WTC11 (cell line): ENCODE measurements at places on chromosomes 2 and 18. TPM values are rescaled to one million over a fixed set of nuclear protein-coding genes. Genes with fewer than 3 reads are reported as not detected.

DNA sequence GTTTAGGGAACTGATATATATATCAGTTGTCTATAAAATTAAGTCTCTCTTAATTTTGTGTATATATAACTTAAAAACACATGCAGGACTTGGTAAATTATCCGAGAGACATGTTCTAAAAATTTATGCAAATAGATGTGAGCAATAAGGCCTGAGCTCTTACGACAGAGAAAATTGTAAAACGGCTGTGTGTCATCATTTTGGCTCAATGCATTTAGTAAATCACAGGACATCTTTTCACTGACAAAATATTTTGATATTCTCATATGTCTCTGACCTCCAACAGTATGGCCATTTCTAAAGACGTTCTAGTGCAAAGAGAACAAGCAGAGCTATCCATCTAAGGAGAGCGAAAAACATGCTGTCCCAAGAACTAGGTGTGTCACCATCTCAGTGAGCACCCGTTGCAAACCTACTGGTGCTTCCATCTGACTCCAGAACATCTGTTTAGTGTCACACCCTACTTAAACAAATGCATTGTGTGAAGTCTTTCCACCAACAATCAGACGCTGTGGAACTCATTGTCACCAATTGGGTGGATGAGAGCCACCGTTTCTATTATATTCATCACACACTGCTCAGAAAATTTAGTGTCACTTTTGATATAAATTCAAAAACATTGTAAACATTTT lies 108.0 kb downstream of the ARHGAP15 start:
- no peak for DNase-seq

- no peak for DNase-seq
Measured at GRCh38 chr2:231367178-231367577, 28.3 kb upstream of the B3GNT7 start.

DNA sequence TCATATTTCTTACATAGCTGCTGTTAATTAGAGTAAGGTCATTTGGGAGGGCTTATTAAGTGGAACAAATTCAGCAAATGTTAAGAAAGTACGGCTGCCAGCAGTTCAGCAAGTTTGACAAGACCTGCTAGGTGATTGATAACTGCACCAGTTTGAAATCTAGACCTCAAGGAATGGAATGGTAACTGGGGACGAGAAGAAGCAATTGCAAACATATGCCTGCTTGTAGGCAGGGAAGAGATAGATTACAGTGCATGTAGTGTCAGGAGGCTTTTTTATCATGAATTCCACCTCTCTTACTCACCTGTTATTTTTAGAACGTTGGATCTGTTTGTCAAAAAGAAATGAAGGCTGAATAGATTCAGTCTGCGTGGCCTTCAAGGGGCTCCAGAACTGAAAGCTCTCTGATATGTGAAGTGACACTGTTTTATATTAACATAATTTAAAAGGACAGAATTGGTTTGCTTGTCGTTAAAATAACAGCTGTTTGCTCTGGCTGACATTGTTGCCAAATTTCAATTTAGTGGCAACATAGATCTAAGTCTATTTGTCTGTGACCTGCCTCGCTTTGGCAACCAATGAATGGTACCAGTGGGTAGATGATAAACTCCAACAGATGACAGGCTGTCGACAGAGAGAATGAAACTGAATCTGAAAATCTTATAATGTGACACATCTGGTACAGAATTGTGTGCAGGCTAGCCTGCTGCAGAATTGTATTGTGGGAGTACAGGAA lies 199.3 kb downstream of the ZNF407 start:
- DNase-seq = no peak

DNA sequence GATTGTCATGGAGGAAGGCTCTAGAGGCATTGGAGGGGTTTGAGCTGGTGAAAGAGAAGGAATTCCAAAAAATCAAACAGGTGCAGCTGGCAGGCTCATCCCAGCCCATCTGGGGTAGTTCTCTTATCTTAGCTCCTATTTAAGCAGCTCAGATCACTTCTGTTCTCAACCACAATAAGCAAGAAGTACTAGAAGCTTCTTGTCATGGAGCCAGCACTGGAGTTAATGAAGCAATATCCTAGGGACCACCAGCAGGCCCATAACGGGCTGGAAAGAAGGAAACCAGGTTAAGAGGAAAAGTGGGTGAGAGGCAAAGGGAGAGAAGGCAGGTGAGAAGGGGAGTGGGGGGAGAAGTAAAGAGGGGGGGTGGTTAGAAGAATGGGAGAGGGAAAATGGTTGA lies 100.7 kb upstream of the ZFP36L2 start:
- DNase-seq = no peak

GRCh38 chr2:58973811-58974281 lies 732.7 kb upstream of the FANCL start:
- DNase-seq = peak; percentile 65

DNA sequence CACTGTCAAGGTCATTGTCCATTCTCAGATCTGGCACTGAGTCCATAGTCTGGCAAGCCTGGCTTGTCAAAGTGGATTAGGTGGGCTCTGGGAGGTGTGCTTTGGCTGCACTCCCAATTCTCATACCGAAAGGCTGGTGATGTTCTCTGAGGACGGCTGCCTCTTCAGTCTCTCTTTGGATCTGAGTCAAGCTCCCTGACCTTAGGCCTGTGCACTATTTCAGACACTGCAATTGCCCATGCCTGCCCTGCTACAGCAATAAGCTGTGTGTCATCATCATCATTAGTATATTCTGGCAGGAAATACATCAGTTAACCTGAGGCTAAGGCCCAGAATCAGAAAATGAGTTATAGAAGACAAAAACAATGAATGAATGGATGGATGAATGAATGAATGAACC lies 1.6 kb upstream of the SLC5A7 start:
- no peak for DNase-seq

DNA sequence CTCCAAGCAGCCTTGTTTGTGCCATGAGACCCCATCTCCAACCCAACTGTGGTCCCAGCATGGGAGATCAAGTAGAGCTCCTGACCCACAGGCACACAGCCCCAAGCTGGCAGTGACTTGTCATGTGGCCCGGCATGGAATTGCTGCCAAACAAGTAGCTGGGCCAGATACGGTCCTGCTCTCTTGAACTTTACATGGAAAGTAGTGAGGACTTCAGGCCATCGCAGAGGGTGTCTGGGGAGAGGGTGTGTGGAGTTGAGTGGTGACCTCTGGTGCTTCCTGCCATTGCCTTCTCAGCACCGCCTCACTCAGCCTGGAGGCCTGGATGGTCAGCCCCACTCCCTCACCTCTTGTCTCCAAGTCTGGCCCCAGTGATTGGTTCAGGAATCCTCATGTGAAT lies 10.9 kb upstream of the SLC4A3 start:
- DNase-seq = no peak

GRCh38 chr18:48993586-48993985 lies 42.8 kb upstream of the SMAD7 start:
- DNase-seq = no peak

GRCh38 chr2:20532634-20533437 lies 86.0 kb downstream of the RHOB start:
- DNase-seq = no peak

GRCh38 chr2:231163011-231163410 lies 35.4 kb upstream of the ARMC9 start:
- DNase-seq = no peak

- DNase-seq = no peak
Measured at GRCh38 chr2:240507060-240507777, 50.6 kb downstream of the ANKMY1 start.

DNA sequence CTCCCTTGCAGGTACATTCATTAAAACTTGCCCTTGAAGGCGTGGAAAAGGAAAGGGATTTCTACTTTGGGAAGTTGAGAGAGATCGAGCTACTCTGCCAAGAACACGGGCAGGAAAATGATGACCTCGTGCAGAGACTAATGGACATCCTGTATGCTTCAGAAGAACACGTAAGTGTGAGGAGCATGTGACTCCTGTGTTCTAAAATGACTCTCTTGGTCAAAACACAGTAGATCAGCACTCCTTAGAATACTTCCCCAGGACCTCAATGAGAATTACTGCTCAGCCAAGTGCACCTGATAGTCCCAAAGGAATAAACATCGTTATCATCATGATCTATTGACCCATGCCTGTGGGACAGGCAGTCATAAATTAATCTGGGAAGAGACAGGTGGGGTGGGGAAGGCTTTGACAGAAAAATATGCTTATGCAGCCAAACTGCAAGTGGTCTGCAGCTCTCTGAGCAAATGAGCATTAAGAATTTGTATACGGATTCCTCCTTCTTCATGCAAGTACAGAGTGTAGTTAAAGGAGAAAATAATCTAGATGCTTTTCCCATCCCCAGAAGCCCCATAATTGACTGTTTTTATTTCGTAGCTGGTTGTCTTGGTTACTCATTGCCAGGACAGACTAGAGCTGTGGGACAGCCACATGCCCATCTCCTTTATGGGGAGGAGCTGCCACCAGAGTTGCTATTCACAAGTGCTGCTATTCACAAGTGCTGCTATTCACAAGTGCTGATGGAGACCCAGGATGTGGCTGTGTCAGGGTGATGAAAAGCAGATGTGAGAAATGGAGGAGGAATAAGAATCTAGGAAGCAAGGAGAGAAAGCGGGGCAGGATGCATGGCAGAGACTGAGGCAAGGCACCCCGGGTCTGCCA lies 91.0 kb downstream of the MAPRE2 start:
- DNase-seq = no peak

- no peak for DNase-seq
Measured at GRCh38 chr2:108905906-108906305, 83.1 kb downstream of the EDAR start.

DNA sequence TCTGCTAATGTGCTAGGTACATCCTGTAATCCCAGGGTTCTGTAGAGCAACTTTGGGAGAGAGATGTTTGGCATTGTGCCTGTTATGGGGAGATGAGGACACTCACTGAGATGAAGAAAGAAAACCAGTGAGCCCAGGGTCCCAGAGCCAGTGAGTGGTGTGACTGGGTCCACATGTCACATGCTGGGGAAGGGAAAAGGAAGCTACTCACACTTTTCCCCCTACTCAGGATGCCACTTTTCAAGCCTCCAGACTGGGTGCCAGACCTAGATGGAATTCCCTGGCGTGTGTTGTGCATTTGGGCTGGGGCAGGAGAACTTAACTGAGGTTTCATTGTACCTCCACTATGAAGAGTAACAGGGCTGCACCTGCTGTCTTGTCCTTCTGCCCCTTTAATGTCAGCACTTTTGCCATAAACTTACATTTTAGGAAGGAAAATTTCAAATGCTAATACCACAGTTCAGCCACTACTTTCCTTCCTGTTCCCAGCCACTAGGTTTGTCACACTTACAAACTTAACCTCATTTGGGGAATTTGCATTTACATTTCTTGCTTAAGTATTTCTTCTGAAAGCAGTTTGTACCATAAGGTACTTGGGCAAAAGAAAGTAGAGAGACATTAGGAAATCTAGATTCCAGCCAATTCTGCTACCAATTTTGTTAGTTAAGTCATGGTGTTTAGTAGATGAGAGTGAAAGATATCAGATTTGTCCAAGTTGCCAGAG lies 10.2 kb downstream of the INSIG2 start:
- no peak for DNase-seq

- DNase-seq = no peak
Measured at GRCh38 chr18:4450065-4450658, 4.9 kb downstream of the DLGAP1 start.

DNA sequence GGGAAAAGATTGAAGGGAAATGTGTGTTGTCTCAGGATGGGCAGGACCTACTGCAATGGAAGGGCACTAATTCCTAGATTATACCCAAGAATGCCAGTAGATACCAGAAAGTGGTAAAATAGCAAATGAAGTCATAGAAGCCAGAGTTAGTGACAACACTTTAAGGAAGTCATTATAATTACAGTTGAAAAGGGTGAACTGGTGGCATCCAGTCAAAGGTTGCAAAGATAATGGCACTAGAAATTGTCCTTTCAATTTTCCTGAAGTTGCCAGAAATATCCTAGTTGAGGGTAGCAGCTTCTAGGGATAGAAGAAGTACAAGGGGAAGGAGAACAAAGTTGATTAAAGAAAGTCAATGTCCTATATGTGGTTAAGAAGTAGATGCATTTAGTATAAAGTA lies 68.8 kb upstream of the GLS start:
- DNase-seq = no peak

GRCh38 chr2:154688373-154688772 lies 10.1 kb upstream of the KCNJ3 start:
- no peak for DNase-seq

GRCh38 chr2:99701503-99701902 lies 211.7 kb upstream of the REV1 start:
- no peak for DNase-seq

DNA sequence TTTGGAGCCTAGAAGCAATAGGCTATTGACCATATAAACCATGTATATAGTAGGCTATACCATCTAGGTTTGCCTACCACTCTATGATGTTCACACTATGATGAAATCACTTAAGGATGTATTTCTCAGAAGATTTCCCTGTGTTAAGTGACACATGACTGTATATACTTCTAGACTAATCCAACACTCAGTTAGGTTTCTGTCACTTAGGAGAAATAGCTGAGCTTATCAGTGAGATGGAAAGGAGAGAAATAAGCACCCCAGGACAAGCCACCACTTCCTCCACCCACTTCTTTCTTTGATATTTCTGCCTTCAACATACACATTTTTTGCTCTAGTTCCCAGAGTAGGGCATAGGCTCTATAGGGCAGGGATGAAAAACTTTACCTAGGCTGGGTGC lies 7.8 kb downstream of the PECR start:
- DNase-seq = no peak

DNA sequence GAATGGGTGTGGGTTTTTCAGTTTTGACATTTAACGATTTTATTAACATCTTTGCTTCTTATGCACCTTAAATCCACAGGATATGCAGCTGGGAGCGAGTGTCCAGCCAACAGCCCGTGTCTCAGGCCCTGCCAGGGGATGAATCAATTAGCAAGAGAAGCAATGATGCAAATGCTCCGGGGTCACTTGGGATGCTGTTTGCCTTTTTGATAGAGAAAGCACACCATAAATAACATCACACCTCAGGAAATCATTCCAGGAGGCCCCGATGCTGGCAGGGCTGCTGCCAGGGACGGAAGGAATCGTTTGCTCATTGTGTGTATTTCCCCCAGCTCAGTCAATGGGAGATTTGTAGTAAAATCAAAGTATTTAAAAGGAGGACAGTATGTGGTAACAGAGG lies 394.0 kb upstream of the HNRNPA3 start:
- DNase-seq = no peak

The CD207 gene
- total RNA-seq = not detected in 3 replicates

The TANC1 gene
- 8.5 to 11.6 TPM (median 8.7 TPM) in 3 replicates for total RNA-seq

The MARCHF4 gene
- 1.7 to 2.6 TPM (median 1.7 TPM) in 3 replicates for total RNA-seq

The IDH1 gene
- 280 to 352 TPM (median 291 TPM) in 3 replicates for total RNA-seq

The CDK15 gene
- total RNA-seq = not detected in 3 replicates

The KCNIP3 gene
- total RNA-seq = 2.1 to 3.3 TPM (median 3.1 TPM) in 3 replicates

The GCG gene
- 0.14 TPM in 1 of 3 replicates, not detected in the others for total RNA-seq

The REG3A gene
- total RNA-seq = 0.37 TPM in 1 of 3 replicates, not detected in the others

The ALMS1 gene
- 29.2 to 37.3 TPM (median 34.7 TPM) in 3 replicates for total RNA-seq

The AFF3 gene
- total RNA-seq = 1.1 to 1.2 TPM (median 1.2 TPM) in 3 replicates

The INHA gene
- total RNA-seq = 1.1 to 1.8 TPM (median 1.4 TPM) in 3 replicates

The ALLC gene
- not detected in 3 replicates for total RNA-seq

The RUFY4 gene
- 0.31 to 0.64 TPM (median 0.57 TPM) in 3 replicates for total RNA-seq
